ENCODE measurements at places on chromosomes 4 and X.

- H3K36me3 ChIP-seq: peaks cover 26% of the 10 kb centered on the region
- no peak overlapping the region for H3K4me3 ChIP-seq
- H3K4me1 ChIP-seq: peaks cover 30% of the 10 kb centered on the region
- DNase-seq: no peak
- H3K27me3 ChIP-seq: no peaks in the 10 kb centered on the region
These were observed 25.6 kb downstream of the ZRSR2 start for GRCh38 chrX:15815779-15816437.

- H3K4me1 ChIP-seq: no peaks in the 10 kb centered on the region
- H3K4me3 ChIP-seq: no peak overlapping the region
- DNase-seq: no peak
These were observed 11.9 kb downstream of the TMPRSS11D start for GRCh38 chr4:67871867-67872266.

GRCh38 chr4:41455206-41455605, 82.8 kb upstream of the LIMCH1 start:
- no peak overlapping the region for H3K27ac ChIP-seq
- H3K36me3 ChIP-seq: no peaks in the 10 kb centered on the region
- DNase-seq: no peak
- no peaks in the 10 kb centered on the region for H3K4me1 ChIP-seq
- H3K27me3 ChIP-seq: no peaks in the 10 kb centered on the region
- no peak overlapping the region for H3K4me3 ChIP-seq

GRCh38 chr4:76806346-76806745, 91.6 kb downstream of the SOWAHB start:
- no peaks in the 10 kb centered on the region for H3K4me1 ChIP-seq
- H3K36me3 ChIP-seq: no peaks in the 10 kb centered on the region
- H3K27ac ChIP-seq: no peak overlapping the region
- peaks cover 42% of the 10 kb centered on the region for H3K27me3 ChIP-seq

DNA sequence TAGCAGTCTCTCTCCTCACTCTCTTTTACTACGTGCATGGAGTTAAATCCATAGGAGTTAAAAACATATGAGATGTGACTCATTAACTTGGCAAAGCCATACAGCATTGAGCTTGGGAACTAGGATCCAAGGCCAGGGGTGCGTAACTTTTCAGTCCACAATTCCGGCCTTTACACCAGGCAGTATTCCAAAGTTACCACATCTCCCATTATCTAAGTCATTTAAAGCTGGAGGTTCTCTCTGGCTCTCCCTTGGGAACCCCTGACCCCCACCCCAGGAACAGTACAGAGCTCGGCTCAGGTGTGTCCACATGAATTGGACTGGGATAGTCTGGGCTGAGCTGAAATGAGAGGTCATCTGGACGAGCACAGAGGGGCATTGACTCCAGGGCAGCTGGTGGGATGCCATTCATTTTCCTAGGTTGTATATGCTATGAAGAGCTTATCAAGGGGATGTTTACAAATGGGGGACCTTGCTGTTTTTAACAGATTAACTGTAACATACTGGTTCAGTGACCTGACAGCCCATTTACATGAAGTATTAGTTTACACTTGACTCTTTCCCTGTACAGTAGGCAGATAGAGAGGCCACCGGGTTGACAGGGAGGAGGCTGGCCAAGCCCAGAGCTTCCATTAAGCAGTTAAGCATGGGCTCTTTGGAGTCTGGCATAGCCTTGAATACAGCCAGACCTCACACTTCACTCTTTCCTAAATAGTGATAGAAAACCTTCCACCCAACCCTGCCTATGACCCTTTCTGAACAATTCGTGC, 128.8 kb downstream of the RAB28 start:
- no peak overlapping the region for H3K27ac ChIP-seq
- no peaks in the 10 kb centered on the region for H3K27me3 ChIP-seq
- no peaks in the 10 kb centered on the region for H3K4me1 ChIP-seq
- no peak for DNase-seq
- no peak overlapping the region for H3K4me3 ChIP-seq
- H3K36me3 ChIP-seq: no peaks in the 10 kb centered on the region

GRCh38 chr4:139085141-139085540, 69.6 kb downstream of the NOCT start:
- peak overlapping the region; percentile 99 for H3K27ac ChIP-seq
- peak overlapping the region; percentile 100 for H3K4me3 ChIP-seq
- no peak for DNase-seq
- H3K36me3 ChIP-seq: peaks cover 23% of the 10 kb centered on the region
- H3K27me3 ChIP-seq: no peaks in the 10 kb centered on the region

- no peak for DNase-seq
- peaks cover 65% of the 10 kb centered on the region for H3K4me1 ChIP-seq
- H3K36me3 ChIP-seq: peaks cover 11% of the 10 kb centered on the region
These were observed 6.8 kb downstream of the BCOR start for GRCh38 chrX:40090961-40091360.

GRCh38 chr4:162104459-162105124, 59.2 kb downstream of the FSTL5 start:
- no peaks in the 10 kb centered on the region for H3K27me3 ChIP-seq
- DNase-seq: no peak
- no peaks in the 10 kb centered on the region for H3K36me3 ChIP-seq

DNA sequence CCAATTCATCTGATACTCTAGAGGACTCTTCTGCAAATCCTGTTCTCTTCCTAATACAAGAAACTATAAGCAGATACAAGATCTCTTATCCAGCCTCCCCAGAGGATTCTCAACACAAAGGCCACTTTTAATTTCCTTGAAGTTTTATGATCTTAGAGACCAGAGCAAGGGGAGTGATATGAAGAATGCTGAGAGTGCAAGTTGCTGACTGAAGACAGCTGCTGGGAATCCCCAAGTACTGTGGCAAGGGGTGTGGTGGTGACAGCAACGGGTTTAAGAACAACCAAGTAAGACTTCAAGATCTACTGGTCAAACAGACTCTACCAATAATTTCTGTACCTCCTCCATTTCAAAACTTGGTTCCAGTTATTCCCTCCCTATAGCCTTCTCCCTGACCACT, 7.0 kb downstream of the AMMECR1 start:
- H3K36me3 ChIP-seq: peaks cover 3% of the 10 kb centered on the region
- peak overlapping the region; percentile 5 for H3K4me3 ChIP-seq
- no peak for DNase-seq
- H3K4me1 ChIP-seq: peaks cover 29% of the 10 kb centered on the region
- no peaks in the 10 kb centered on the region for H3K27me3 ChIP-seq

DNA sequence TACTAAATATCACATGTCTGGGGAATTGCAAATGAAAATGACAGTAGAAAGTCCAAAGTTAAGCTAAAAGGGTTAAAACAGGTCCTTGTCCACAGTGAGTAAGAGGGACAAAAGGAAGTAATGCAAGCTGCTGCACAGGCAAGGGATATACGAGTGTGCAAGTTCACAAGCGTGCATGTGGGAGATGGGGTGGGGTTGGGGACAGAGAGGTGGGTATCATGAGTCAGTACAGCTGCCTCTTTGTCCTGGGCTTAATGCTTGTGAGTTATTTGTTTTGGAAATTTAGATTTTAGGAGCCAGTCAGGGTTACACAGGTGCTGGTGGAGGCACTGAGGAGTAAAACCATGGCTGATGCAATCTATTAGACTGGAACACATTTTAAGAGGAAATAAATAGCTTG, 3.3 kb upstream of the GPRASP2 start:
- peaks cover 3% of the 10 kb centered on the region for H3K36me3 ChIP-seq
- H3K27ac ChIP-seq: no peak overlapping the region
- peaks cover 19% of the 10 kb centered on the region for H3K27me3 ChIP-seq
- peaks cover 5% of the 10 kb centered on the region for H3K4me1 ChIP-seq

- H3K4me3 ChIP-seq: no peak overlapping the region
- H3K27ac ChIP-seq: no peak overlapping the region
- DNase-seq: no peak
These were observed 8.4 kb upstream of the PRPS1 start for GRCh38 chrX:107619885-107620322.

GRCh38 chrX:144819406-144819805, 427.9 kb upstream of the SPANXN1 start:
- H3K4me1 ChIP-seq: no peaks in the 10 kb centered on the region
- H3K36me3 ChIP-seq: no peaks in the 10 kb centered on the region
- H3K27me3 ChIP-seq: no peaks in the 10 kb centered on the region
- no peak overlapping the region for H3K4me3 ChIP-seq
- DNase-seq: no peak

- H3K27me3 ChIP-seq: peaks cover 35% of the 10 kb centered on the region
- no peak overlapping the region for H3K27ac ChIP-seq
- no peaks in the 10 kb centered on the region for H3K36me3 ChIP-seq
- DNase-seq: no peak
- no peaks in the 10 kb centered on the region for H3K4me1 ChIP-seq
These were observed 153.6 kb downstream of the QDPR start for GRCh38 chr4:17358241-17358640.

DNA sequence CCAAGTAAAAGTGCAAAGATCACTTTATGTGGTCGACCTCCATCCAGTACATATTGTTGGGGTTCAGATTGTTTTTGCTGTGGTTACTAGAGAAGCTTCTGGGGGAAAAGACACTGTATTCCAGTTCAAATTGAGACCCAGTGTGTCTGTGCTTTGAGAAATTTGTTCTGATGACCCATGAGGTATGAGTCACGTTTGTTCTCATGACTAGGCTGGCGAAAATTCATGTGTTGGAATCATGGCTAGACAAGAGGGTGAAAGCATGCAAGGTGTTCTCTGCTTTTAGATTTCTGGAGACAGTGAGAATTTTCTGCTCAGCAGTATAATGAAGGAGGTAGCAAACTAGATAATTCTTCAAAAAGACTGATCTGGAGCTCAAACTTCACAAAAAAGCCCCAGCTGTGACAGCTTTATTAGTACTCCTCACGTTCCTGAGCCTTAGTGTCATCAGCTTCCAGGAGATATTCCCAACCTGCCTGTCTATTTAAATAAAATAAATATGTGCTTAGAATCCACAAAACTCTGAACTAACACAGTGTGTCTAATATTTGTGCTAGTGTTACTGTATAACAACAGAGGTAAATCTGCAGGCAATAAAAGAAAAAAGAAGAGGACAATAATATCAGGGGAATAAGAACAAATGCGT, 24.4 kb upstream of the FAM47B start:
- H3K4me3 ChIP-seq: no peak overlapping the region
- H3K4me1 ChIP-seq: no peaks in the 10 kb centered on the region
- H3K27me3 ChIP-seq: no peaks in the 10 kb centered on the region
- no peak overlapping the region for H3K27ac ChIP-seq

DNA sequence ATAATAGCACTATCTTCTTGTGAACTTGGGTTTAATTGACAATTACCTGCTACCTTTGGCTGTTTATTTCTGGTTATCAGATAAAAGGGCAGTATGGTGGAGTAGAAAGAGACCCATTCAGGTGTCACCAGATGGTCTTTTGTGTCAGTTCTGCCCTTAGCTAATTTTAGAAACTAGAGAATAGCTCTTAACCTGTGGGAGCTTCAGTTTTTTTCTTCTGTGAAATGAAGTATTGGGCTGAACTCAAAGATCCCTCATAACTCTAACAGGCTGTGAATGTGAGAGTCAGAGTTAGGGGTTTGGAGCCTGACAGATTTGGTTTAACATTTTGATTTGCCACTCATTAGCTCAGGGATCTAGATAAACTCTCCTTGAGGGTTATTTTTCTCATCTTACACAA, 335.2 kb downstream of the PPP1R2C start:
- no peaks in the 10 kb centered on the region for H3K36me3 ChIP-seq
- no peaks in the 10 kb centered on the region for H3K27me3 ChIP-seq
- DNase-seq: no peak

DNA sequence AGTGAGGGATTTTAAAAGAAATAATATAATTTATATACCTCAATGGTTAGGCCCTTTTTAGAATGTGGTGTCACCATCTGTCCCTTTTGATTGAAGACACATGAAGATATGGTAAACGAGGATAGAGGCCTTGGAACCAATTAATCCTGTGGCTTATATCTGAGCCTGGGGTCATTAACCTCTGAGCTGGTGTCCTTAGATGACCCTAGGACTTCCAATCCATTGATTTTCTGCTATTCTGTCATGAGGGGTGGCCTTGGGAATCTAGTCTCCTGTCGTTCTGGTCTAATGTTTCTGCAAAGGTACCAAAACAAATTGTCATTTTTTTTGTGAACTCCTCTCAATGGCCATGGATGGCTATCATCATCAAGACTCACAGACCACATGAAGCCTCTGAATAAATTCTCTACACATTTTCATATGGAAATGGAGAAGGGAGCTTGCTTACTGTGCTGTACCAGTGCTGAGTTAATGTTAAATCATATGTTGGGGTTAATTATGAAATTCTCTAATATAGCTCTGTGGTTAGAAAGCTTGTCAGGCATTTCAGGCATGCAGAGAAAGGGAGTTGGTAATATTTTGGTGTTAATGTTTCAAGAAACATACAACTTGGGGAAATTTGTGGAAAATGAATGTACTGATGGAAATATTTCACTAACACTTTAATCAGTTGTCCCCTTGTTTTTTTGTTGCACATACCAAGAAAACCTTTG, 204.2 kb upstream of the IL15 start:
- no peak for DNase-seq
- H3K27me3 ChIP-seq: peaks cover 4% of the 10 kb centered on the region
- H3K27ac ChIP-seq: no peak overlapping the region
- H3K4me1 ChIP-seq: no peaks in the 10 kb centered on the region

GRCh38 chr4:113979148-113979904, at the start of gene ARSJ:
Gene ARSJ, minus strand, starts transcription at chr4:113979647. Its CDS starts 813 bp downstream, at chr4:113978834.
- H3K4me3 ChIP-seq: peak within 1 kb of the TSS; percentile 64
- peaks cover 70% of the 10 kb centered on the region for H3K27me3 ChIP-seq
- H3K4me1 ChIP-seq: peaks cover 11% of the 10 kb centered on the region
- H3K36me3 ChIP-seq: no peaks in the 10 kb centered on the region

GRCh38 chrX:72081605-72082320, 50.0 kb downstream of the RTL5 start:
- peaks cover 13% of the 10 kb centered on the region for H3K4me1 ChIP-seq
- H3K36me3 ChIP-seq: no peaks in the 10 kb centered on the region
- H3K4me3 ChIP-seq: no peak overlapping the region
- H3K27me3 ChIP-seq: no peaks in the 10 kb centered on the region

DNA sequence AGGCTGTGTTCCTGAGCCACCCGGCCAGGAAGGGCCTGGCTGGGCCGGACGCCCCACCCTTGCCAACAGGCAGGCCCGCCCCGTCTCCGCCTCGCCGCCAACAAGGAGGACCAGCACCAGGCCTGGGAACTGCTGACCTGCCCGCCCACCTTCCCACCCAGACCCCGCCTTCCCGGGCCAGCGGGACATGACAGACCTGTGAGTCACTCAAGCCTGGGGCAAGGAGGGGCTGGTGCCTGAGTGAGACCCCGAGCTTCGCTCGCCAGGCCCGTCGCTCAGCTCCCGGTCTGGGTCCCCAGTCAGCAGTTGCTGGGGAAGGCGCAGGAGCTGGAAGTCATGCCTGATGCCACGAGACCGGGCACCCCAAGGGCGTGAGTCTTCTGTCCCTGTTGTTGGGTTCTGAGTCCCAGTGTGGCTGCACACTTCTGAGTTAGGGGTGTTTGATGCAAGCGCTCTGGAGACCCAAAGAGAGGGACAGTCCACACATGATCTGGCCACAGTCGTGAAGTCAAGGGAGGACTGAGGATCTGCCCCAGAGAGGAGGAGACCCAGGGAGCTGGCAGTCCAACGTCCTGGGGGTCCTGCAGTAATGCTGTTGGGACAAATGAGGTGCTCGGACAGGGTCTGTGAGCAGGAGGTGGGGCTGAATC, at the start of gene DNASE1L1:
TSS of gene DNASE1L1 (minus strand) at position 33 of the 650 bp plus-strand sequence. CDS start 3,686 bp downstream, outside the sequence.
- H3K4me1 ChIP-seq: peaks cover 14% of the 10 kb centered on the region
- H3K27me3 ChIP-seq: no peaks in the 10 kb centered on the region
- H3K4me3 ChIP-seq: peak within 1 kb of the TSS; percentile 61
- DNase-seq: no peak

GRCh38 chrX:16100673-16101072, 22.7 kb upstream of the GRPR start:
- H3K27ac ChIP-seq: no peak overlapping the region
- no peak for DNase-seq
- no peak overlapping the region for H3K4me3 ChIP-seq
- no peaks in the 10 kb centered on the region for H3K27me3 ChIP-seq
- no peaks in the 10 kb centered on the region for H3K36me3 ChIP-seq

GRCh38 chrX:41923211-41923977, at the start of gene CASK:
Gene CASK, minus strand, starts transcription at chrX:41923554. Its CDS starts 566 bp downstream, at chrX:41922988.
- H3K4me1 ChIP-seq: peaks cover 28% of the 10 kb centered on the region
- H3K4me3 ChIP-seq: peak within 1 kb of the TSS; percentile 88
- no peaks in the 10 kb centered on the region for H3K27me3 ChIP-seq
- peak within 1 kb of the TSS; percentile 86 for H3K27ac ChIP-seq
- peaks cover 14% of the 10 kb centered on the region for H3K36me3 ChIP-seq

Measured in central memory CD8-positive, alpha-beta T cell (primary cell).